ENCODE measurements at places on chromosomes 11 and 22.

DNA sequence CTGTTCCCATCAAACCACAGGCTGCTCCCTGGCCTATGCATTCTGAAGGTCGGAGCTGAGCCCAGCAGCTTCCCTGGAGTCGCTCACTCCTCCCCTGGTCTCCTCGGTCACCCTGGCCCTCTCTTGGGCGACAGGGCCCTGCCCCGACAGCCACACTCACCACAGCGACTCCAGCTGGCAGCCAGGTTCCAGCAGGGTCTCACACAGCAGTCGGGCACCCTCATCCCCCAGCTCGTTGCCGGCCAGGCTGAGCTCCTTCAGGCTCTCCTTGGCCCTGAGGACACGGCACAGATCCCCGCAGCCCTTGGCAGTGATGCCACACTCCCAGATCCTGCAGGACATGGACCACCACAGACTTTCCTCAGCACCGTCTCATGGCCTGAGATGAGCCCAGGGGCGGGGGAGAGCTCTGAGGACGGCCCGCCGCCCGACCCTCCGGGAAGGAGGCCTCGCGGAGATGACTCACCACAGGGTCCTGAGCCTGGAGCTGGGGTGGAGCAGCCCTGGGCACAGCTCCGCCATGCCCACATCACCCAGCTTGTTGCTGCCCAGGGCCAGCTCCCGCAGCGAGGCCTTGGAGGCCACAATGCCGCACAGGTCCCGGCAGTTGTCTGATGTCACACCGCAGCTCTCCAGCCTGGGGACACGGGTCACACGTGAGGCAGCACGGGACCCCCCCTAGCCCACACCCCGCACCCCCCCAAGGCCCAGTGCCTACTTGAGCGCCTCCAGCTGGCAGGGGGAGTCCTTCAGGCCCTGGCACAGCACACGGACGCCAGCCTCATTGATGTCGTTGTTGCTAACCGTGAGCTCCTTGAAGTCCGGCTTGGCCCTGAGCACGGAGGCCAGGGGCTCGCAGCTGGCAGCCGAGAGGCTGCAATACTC lies 8.5 kb downstream of the RNH1 start:
- DNase-seq: no peak

- DNase-seq: no peak
These were observed 769 bp downstream of the MAFF start for GRCh38 chr22:38202437-38203089.

DNA sequence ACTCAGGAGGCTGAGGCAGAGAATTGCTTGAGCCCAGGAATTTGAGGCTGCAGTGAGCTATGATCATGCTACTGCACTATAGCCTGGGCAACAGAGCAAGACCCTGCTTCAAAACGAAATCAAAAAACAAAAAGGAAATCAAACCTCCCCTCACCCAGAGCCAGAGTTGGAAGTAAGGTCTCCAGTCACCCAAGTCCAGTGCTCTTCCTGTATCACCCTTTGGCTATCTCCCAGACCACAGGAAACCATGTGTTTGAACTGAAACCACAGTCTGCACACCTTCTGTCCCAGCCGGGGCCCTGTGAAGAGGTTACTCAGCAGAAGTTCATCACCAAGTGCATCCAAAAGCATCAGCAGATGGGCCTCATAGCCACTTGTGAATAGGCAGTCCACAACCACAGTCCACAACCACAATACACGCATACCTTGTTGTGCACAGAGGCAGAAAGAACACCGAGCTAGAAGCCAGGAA lies 4.6 kb downstream of the MYH9 start:
- no peak for DNase-seq

GRCh38 chr11:64485074-64485473 lies 105.9 kb upstream of the SLC22A12 start:
- no peak for DNase-seq

Data from stimulated activated CD8-positive, alpha-beta memory T cell treated with anti-CD3 and anti-CD28 coated beads, Interleukin-4, amount 100 ng/mL, for 1 hour (primary cell).